Colonic mucosa (tissue), 4 donors: ENCODE measurements at places on chromosomes 6 and 20. TPM values are rescaled to one million over a fixed set of nuclear protein-coding genes. Genes with fewer than 3 reads are reported as not detected.
A peak's percentile ranks its signal among the peaks of the same experiment; 100 is the strongest.

GRCh38 chr6:20202324-20202658 lies 10.0 kb downstream of the MBOAT1 start:
- no peak for DNase-seq

POPDC3 gene
- total RNA-seq = not detected

GRCh38 chr6:69796073-69796641 lies 653 bp downstream of the LMBRD1 start:
- peak; percentile 74 for DNase-seq

DNA sequence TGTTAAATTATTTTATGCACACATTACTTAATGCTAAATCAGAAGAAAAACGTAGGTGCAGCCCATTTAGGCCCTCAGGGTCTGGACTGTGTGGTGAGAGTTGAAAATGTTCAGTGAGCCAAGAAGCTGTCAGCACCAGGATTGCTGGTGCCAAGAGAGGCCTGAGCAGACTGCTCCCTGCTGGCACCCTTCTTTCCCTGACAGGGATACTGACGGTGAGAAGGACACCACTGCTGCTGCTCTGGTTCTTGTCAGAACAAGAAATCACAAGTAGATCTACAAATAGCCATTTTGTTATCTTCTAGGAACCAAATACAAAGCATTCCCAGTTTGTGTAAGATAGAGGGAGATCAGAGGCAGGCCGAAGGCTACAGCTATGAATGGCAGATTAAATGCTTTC lies 48.7 kb upstream of the CRISP1 start:
- no peak for DNase-seq

CHRNA4 gene
- 0.05 TPM for total RNA-seq

DNA sequence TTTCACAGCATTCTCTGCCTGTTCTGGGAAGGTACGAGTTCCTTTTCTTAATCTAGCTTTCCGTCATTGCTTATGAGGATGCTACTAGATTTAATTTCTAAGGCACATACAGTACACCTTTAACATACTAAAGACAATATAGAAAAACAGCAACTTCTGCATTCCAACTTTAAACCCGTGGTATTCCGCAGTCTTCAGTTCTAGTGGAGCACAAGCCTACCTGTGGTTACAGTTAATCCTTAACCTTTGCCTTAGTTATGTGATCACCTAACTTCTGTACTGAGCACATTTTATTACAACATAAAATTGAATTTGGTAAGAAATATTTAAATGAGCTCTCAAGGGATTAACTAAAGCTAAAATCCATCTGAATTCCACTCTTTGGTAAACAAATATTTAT lies 289.5 kb downstream of the BTBD9 start:
- no peak for DNase-seq

DNA sequence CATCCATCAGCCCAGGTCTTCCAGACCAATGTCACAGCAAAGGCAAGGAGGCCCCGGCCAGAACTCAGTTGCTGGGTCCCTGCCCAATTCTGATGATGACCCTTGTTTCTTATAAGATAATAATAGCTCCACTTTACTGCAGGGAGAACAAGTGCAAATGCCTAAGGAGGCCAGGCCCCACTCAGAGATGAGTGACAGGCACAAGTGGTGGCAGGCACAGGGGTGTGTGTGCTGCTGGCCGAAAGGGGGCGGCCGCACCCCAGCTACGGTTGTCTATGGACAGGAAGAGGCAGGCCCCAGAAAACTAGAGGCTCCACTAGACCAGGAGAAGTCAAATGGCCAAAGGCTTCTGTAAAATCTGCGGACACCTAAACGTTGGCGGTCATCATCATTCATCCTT lies 28.6 kb downstream of the GNAS-AS1 start:
- no peak for DNase-seq

TMC2 gene
- total RNA-seq = 0.25 TPM

DNA sequence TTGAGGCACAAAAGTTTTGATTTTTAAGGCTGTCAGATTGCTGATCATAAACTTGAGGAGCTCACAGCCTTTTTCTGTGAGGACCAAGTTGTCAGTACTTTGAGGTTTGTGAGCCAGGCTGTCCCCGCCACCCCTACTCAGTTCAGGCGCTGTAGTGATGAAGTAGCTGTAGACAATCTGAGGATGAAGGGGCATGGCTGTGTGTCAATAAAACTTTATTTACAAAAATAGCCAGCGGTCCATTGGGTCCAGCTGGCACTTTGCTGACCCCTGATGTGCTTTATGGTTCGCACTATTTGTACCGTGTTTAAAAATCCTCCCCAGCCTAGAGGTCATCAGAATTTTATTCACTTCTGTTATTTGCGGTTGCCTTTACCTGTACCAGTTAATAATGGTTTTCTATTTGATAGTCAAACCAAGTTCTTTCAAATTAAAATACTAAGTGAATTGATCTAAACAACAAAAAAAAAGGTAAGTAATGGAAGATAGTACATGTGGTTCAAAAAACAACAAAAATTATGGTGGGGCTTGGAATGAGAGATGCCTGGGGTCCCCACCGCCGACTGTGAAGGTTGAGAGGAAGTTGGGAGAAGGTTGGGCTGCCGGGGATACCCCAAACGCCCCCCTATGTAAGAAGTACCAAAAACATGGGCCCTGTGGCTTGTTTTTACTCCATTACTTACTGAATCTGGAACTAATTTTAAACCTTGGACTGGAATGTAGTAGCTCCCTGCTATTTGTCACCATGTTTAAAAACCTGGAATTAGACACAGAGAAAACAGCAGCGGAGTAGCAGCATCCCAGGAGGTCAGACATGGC lies 123.6 kb downstream of the SYCP2 start:
- DNase-seq = peak; percentile 2

TREM2 gene
- 0.88 TPM for total RNA-seq

DNA sequence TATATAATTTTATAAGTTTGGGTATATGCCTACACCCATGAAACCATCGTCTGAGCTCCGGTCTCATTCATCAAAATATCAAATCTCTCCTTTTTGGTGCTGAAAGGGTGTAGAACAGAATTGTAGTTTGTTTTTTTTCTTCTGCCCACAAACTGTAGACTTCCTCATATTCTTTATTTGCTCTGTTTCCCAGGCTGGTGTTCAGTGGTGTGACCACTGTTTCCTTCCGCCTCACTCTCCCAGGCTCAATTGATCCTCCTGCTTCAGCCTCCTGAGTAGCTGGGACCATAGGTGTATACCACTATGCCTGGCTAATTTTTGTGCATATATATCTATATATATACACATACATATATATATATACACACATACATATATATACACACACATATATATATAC lies 139.6 kb upstream of the HCRTR2 start:
- DNase-seq = no peak

DNA sequence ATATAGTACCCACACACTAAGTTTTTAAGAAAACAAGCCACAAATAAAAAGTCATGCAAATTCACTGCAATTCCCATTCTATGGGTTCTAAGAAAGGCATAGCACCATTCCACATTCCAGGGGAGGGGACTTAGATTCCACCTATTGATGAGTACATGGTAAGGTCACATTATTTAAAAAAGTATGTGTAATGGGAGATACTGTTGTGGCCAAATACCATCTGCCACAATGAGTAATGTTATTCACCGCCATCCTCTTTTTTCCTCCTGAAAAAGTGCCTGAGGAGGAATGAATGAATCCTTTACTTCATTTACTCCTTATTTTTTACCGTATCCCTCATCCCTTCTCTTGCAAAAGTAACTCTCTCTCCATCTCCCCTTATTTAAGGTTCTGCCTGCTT lies 27.0 kb upstream of the ADGRF1 start:
- DNase-seq = no peak

HLA-DRA gene
- 44.3 TPM for total RNA-seq

- DNase-seq = no peak
Observed at GRCh38 chr20:51914758-51915157, 112.4 kb upstream of the SALL4 start.

DNA sequence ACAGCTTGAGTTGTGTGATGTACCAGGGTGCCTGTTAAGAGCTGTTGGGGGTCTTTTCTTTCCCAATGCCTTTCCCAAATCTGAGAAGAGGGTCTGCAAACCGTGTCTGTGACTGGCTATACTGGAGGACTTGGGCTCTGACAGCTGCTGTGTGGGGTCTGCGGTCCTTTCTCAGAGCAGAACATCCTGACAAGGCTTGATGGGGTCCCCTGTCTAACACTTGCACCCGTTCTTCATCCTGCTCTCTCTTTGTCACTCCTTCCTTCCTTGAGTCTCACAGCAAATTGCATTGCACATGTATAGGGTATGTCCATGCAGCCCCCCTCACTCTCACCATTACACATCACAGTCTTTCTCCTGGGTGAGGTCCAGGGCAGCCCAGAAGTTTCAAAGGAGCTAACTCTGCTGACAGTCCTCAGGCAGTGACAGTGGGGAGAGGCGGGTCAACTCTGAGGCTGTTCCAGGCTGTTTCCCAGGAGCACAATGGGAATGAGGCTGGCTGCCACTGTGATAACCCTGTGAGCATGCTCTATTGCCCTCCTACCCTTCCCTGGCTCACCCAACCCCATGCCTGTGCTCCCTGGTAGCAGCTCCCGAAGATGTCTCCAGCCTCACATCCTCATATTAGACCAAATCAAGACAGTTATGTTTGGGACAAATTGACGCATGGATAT lies 163.2 kb upstream of the GGTLC1 start:
- DNase-seq = no peak

DNA sequence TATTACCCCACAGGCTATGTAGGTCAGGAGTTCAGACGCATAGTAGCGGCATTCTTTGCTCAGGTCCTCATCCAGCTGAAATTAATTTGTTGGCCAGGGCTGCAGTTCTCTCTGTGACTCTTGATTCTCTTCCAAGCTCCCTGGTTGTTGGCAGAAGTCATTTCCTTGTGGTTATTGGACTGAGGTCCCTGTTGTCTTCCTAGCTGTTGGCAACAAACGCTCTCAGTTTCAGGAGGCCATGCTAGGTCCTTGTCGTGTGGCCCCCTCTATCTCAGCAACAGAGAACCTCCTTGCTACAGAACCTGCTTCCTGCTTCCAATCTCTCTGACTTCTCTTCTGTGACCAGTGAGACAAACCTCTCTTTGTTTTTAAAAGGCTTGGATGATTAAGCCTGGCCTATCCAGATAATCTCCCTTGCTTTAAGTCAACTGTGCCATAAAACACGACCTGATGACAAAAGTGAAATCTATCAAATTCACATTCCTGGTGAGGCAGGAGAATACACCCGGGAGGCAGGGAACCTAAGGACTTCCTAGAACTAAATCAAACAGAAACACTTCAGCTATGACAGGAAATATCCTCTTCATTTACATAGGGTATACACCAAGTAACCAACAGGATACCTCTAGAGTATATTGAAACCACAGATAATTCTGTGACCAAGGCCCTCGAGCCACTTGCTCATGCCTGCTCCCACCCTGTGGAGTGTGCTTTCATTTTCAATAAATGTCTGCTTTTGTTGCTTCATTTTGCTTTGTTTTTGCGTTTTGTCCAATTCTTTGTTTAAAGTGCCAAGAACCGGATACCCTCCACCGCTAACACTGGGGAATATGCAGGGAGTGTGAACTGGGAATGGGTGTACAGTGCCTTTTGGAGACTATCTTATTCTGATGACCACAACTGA lies 196.0 kb downstream of the BTBD3 start:
- DNase-seq = peak; percentile 25

DNA sequence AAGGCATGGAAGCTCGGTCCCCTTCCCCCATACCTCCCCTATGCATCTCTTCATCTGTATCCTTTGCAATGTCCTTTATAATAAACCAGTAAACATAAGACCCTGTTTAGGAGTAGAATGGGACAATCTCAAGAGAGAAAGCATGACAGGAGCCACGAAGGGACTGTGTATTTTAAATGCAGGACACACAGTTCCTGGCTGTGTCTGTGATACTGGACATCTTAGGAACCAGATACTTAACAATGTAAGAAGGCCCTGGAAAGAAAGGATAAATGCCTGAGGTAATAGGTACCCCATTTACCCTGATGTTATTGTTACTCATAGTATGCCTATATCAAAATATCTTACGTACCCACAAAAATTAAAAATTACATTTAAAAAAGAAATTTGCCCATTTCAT lies 36.6 kb downstream of the NUDT3 start:
- no peak for DNase-seq

FILIP1 gene
- 6.5 TPM for total RNA-seq

- no peak for DNase-seq
Observed at GRCh38 chr6:68724060-68724459, 89.0 kb downstream of the ADGRB3 start.

LZTS3 gene
- total RNA-seq = 7.9 TPM

KIZ gene
- 17.1 TPM for total RNA-seq

GRCh38 chr6:5481750-5482149 lies 220.4 kb downstream of the FARS2 start:
- no peak for DNase-seq
